ENCODE measurements at places on chromosomes 4 and X.
A peak's percentile ranks its signal among the peaks of the same experiment; 100 is the strongest.

GRCh38 chr4:8459867-8460445 is 19.4 kb downstream of the TRMT44 start:
- no peak for DNase-seq

- no peak for DNase-seq
Measured at GRCh38 chr4:145107126-145107525, 9.0 kb downstream of the ABCE1 start.

GRCh38 chr4:30354605-30355004 is 365.6 kb upstream of the PCDH7 start:
- no peak for DNase-seq

- DNase-seq: no peak
Measured at GRCh38 chr4:58825278-58825677, 1715.1 kb upstream of the IGFBP7 start.

- no peak for DNase-seq
Measured at GRCh38 chr4:142230991-142231390, 594.6 kb downstream of the IL15 start.

DNA sequence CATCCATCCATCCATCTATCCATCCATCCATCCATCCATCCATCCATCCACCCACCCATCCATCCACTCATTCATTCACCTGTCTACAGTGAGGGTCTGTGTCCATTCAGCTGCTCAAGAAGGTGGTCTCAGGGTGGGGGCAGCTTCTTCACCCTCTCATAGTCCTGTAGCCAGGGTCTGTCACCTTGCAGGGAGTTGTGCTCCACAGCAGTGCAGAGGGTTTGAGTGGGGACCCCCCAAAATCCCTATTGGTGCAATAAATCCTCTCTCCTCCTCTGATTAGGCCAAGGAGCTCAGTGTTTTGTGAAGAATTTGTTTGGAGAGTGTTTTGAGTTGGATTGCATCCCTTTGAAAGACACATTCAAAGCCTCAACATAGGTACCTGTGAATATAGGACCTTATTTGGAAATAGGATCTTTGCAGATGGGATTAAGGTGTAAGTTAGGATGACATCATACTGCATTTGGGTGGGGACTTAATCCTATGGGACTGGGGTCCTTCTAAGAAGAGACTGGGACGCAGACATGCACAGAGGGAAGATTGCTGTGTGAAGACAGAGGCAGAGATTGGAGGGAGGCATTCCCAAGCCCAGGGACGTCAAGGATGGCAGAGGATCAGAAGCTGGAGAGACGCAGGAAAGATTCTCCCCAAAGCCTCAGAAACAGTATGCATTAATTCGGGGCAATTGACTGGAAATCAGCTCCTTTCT is 12.0 kb downstream of the P2RY8 start:
- no peak for DNase-seq

GRCh38 chr4:146071390-146071789 is 104.1 kb upstream of the LSM6 start:
- DNase-seq: no peak

DNA sequence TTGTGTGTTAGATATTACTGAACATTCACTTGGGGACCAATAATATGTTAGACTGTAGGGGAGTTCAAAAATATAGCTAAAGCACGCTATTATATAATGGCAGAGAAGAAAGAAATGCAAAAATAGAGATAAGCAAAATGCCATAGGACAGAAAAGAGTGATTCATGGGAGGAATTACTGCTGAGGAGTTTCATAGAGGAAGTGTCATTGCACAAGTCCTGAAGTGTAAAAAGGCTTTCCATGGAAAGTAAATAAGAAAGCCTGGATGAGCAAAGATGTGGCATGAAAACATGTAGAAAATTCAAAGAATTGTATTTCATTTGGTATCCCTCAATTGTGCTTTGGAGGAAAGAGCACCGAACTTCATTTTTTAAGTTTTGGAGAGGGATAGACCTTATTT is 14.5 kb downstream of the HMGB2 start:
- DNase-seq: peak; percentile 57

DNA sequence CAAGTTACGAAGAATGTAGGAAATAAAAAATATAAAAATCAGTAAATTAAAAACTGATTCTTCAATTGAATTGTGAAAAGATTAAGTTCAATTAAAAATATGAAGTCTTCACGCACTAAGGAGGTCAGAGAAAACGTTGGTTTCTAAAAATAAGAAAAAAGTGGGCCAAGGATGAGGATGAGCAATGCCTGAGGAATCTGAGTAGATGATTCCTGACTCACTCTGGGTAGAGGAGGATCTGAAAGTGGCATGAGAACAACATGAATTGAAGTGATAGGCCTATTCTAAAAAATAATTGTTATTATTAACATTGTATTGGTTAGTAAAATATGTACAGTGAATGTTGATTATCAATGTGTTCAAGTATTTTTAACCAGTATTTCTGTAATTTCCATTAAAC is 444.2 kb downstream of the GRIA2 start:
- DNase-seq: peak; percentile 12

- DNase-seq: no peak
Measured at GRCh38 chrX:150694738-150695410, 1.7 kb downstream of the MTMR1 start.

Measured in fibroblast of the aortic adventitia (primary cell).